Epithelial cell of esophagus (primary cell): ENCODE measurements at places on chromosomes 12 and 14.

- DNase-seq, result no peak
These were observed 220.3 kb downstream of the FBXL14 start for GRCh38 chr12:1373901-1374735.

GRCh38 chr12:94285943-94286582, 137.7 kb downstream of the PLXNC1 start:
- DNase-seq, result no peak

DNA sequence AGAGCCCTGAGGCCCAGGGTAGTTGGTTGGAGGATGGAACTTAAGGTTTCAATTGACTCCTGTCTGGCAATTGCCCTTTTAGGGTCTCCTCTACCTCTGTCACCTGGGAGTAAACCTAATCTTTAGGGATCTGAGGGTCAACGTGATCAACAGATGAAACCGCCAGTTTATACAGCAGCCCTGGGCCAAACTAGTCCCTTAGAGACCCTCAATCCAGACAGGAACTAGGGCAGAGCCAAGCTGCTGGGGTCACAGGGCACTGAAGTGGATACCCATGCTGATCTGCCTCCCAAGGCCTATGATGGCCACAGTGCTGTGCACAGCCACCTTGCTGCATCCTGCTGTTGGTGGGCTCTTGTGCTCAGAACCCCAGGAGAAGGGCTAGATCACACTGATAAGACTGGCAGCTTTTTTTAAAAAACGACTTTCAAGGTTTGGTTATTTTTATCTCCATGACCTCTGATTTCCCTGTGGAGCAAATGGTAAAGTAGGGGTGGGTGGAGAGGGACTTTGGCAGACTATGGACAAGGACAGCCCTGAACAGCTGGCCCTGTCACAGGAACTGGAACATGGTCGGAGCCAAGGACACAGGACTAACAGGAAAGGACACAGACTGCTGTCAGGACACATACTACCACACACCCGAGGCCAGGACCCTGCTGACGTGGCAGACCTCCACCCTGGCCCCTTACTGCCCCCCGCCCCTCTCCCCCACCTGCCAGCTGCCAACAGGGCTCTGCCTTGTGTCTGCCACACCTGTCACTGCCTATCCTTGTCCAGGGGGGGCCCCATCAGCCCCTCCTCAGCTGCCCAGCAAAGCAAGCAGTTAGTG, 474 bp downstream of the FITM1 start:
- DNase-seq, result no peak

- no peak for DNase-seq
These were observed 13.7 kb downstream of the FGD6 start for GRCh38 chr12:95203487-95204030.

- DNase-seq, result no peak
These were observed 10.9 kb upstream of the SERPINA9 start for GRCh38 chr14:94486883-94487282.

DNA sequence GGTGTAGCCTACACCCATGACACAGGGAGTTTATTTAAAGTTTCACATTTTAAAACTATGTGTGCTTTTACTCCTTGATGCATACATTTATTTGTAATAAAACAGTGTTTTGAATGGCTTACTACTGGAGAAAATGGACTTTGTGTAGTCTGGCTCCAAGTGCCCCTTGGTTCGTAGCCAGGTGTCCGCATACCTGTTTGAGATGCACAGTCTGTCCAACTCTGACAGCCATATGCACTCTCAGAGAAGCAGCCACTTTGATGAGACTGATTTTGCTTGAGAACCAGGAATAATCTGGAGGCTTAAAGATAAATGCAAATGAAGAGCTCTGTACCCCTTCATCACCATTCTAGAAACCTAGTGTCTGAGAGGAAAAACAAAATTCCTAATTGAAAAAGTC, 24.0 kb downstream of the RTN1 start:
- DNase-seq, result no peak

- DNase-seq, result no peak
These were observed 26.3 kb downstream of the TESC start for GRCh38 chr12:117072736-117073490.
